CD4-positive, alpha-beta memory T cell (primary cell): ENCODE measurements at places on chromosomes 13 and 19.

- DNase-seq = peak; percentile 89
- no peaks in the 10 kb centered on the region for H3K36me3 ChIP-seq
- peaks cover 72% of the 10 kb centered on the region for H3K4me1 ChIP-seq
- H3K27me3 ChIP-seq = no peaks in the 10 kb centered on the region
Observed at GRCh38 chr13:46179491-46179908, 2.5 kb downstream of the LCP1 start.

DNA sequence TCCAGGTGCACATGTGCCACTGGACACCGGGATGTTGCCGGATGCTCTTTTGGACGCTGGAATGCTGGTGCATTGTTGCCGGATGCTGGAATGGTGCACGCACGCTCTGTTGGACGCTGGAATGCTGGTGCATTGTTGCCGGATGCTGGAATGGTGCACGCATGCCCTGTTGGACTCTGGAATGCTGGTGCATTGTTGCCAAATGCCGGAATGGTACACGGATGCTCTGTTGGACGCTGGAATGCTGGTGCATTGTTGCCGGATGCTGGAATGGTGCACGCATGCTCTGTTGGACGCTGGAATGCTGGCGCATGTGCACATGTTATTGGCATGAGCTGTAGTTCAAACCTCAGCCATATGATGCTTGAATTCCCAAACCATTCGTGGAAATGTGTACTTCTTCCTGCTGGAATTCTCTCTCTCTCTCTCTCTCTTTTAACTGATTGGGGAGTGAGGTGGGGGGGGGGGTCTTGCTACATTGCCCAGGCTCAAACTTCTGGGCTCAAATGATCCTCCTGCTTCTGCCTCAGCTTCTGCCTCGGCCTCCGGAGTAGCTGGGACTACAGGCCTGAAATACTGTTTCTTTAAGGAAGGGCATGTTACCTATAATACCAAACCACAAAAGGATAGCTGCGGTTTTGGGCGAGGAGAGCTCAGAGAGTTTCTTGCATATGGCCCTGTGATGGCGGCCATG, 1.2 kb upstream of the MCF2L start:
- H3K4me3 ChIP-seq = peak overlapping the region; percentile 11
- no peaks in the 10 kb centered on the region for H3K27me3 ChIP-seq
- DNase-seq = no peak
- no peaks in the 10 kb centered on the region for H3K36me3 ChIP-seq
- peaks cover 18% of the 10 kb centered on the region for H3K4me1 ChIP-seq

DNA sequence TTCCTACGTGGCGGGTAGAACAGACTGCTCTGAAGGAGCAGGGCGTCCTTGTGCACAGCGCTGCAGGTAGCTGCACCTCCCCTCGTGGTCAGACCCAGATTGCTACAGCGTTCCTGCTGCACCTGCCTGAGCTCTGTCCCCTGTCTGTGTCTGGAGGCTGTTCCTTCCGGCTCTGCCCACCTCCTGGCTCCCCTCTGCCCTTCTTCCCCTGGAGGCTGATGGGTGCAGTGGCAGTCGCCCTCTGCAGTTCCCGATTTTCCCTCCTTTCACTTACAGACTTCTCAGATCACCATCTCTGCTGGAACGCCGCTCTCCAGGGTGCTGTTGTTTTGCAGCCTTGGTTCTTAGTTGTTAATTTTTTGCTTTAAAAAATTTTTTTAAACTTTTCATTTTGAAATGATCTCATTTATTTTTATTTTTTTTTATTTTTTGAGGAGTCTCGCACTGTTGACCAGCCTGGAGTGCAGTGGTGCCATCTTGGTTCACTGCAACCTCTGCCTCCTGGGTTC, 53.6 kb downstream of the SMARCA4 start:
- no peak for DNase-seq
- peaks cover 76% of the 10 kb centered on the region for H3K36me3 ChIP-seq
- no peaks in the 10 kb centered on the region for H3K27me3 ChIP-seq
- no peak overlapping the region for H3K27ac ChIP-seq
- H3K4me3 ChIP-seq = no peak overlapping the region

DNA sequence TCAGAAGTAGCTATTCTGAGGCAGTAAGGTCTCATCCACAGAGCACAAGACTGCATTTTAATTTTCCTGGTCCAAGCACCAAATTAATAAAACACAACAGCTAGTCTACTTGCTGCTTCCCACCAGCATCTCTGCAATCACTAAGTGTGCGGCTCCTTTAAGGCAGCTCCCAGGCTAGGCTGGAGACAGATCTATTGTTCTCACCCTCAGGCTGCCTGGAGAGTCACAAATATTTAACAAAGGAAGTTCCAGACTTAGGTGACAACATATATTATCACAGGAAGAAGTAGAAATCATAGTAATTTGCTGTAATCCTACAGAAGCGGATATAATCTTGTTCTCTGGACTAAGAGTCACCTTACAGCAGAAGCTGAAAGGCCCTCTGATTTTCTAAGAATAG, 2.2 kb upstream of the EID2 start:
- H3K36me3 ChIP-seq = no peaks in the 10 kb centered on the region
- H3K27ac ChIP-seq = no peak overlapping the region
- no peak overlapping the region for H3K4me3 ChIP-seq
- DNase-seq = no peak

DNA sequence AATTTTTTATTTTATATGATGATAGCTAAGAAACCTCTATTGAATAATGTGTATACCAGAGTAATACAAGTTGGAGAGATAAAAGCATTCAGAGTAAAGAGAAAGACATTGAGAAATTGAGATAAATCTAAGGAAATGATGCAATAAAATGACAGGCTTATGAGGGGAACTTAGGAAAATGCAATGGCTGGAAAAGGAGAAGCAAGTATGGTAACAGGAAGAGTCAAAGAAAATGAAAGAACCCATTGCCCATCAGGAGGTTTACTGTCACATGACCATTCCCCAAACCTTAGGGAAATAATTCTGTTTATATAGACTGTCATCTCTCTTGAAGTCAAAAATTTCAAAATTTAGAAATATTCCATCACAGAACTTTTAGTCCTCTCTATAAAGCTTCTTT, 808.0 kb upstream of the PRR20A start:
- no peak overlapping the region for H3K27ac ChIP-seq
- H3K4me1 ChIP-seq = no peaks in the 10 kb centered on the region
- no peak for DNase-seq
- H3K27me3 ChIP-seq = no peaks in the 10 kb centered on the region

DNA sequence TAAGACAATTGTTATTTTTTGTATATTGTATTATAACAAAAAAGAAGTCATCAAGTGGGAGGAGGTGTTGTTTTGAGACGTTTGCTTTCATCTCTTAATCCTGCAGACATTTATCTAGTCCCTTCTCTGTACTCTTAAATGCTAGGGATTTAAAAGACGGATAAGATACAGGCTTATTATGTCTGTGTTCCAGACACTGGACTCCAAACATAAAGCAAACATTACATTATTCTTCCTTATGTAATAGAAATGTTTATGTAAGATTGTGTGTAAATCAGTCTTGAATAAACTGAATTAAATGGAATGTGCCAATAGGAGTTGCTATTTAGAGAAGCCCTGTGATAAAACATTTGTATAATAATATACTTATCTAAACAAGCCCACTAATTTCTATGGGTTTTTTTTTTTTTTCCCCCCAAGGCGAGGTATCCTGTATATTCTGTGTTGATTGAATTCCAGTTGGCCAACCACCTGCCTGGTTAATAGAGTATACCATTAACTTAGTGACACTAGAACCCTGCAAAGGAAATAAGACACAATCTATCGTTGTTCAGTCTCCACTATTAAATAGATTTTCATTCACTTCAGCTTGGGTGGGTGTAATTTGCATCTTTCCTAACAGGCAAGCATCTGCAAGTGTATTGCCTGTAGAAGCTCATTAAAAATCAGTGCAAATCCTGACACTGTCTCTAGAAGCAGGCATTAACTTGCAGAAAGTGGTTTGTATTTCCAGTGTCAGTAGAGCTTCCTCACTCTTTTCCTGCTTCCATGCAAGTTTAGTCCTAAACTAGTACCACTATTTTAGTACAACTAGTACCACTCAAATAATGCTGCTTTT, 69.0 kb downstream of the LRCH1 start:
- no peaks in the 10 kb centered on the region for H3K36me3 ChIP-seq
- H3K4me3 ChIP-seq = no peak overlapping the region
- no peaks in the 10 kb centered on the region for H3K27me3 ChIP-seq
- H3K4me1 ChIP-seq = peaks cover 18% of the 10 kb centered on the region
- no peak overlapping the region for H3K27ac ChIP-seq

DNA sequence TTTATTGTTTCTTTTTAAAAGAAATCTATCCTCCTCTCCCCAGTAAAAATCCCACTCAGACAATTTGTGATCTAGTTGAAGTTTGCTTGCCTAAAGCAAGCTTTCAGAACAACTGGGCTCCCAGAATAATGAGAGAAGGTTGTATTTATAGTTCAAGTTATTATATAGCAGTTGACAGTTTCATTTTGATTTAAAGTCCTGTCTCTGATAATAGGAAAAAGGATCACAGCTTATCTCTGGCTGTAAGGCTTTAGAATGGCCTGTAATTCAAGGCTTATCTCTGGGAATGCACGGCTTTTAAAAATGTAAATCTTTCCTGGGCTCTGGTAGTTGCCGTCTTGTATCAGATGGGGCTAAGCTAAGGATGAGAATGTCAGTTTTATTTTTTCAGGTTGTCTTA, 123.3 kb upstream of the TMTC4 start:
- H3K27me3 ChIP-seq = no peaks in the 10 kb centered on the region
- no peaks in the 10 kb centered on the region for H3K36me3 ChIP-seq
- DNase-seq = no peak
- no peak overlapping the region for H3K4me3 ChIP-seq
- H3K4me1 ChIP-seq = no peaks in the 10 kb centered on the region

- H3K27ac ChIP-seq = no peak overlapping the region
- no peaks in the 10 kb centered on the region for H3K27me3 ChIP-seq
Observed at GRCh38 chr19:15247107-15248014, 15.1 kb upstream of the EPHX3 start.

DNA sequence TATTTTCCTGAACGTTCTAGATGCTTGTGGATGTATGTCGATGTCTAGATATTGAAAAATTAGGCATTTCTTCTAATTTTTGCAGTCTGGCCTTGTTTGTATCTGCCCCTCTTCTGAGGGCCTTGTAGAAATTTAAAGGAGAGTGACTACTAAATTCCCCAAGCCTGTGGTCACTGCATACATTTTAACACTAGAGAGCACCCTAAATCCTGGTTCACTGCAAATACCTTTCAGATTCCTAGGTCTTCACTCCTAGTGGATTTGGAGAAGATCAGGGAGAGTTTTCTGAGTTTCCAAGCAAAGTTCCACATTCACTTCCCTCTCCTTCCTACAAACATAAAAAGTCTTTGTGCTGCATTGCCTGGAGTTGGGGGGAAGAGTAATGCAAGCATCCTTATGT, 1272.5 kb downstream of the OLFM4 start:
- DNase-seq = no peak
- H3K4me3 ChIP-seq = no peak overlapping the region
- H3K27ac ChIP-seq = no peak overlapping the region

DNA sequence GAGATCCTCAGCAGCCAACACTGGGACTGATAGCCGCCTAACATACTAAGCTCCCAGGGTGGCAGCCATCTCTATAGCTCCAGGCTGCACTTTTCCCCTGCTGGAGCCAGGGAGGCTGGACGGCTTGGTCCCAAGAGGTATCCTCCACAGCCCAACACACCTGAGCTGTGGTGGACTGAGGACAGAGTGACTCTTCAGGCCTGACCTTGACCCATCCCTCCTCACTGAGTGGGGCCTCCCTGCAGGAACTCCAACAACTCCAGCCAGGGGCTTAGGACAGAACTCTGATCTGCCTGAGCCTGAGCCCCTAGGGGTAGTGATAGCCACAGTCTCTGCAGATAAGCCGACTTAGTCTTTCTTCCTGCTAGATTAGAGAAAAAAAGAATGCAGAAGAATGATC, 958.1 kb upstream of the PRR20A start:
- H3K36me3 ChIP-seq = no peaks in the 10 kb centered on the region
- no peak for DNase-seq
- H3K27ac ChIP-seq = no peak overlapping the region
- H3K4me3 ChIP-seq = no peak overlapping the region

DNA sequence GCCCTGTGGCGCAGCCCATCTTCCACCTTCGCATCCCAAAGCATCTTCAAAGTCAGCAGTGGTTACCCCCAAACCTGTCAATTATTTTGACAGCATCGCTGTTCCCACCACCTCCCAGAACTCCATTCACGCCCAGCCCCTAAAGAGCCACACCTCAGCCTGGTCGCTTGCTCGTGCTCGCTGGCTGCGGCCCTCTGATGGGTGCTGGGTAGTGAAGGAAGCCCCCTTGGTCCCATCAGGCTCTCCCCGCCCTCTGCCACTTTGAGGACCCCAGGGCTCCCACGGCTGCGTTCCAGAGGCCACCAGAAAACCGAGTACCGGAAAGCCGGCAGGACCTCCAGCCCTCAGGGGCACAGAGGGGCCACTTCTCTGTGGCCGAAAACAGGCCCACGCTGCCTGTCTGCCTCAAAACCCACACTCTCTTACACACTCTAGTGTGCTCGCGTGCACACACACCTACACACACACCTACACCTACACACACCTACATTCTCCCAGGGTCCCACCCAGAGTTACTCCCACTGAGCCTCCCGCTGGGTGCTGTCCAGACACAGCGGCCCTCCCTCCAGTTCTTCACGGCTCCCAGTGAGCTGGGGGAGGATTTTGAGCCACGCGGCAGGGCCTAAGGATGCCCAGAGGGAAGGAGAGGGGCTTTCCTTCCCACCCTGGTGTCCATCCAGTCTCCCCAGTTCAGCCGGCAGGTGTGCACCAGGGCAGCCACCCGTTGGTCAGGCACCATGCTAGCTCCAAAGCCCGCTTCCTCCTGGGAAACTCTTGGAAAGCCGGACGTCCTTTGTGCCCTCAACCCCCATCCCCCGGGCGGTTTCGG, 1.9 kb downstream of the VSTM2B start:
- peaks cover 25% of the 10 kb centered on the region for H3K4me1 ChIP-seq
- peaks cover 4% of the 10 kb centered on the region for H3K27me3 ChIP-seq
- no peak for DNase-seq
- no peak overlapping the region for H3K27ac ChIP-seq

GRCh38 chr13:75326173-75327134, 155.5 kb downstream of the TBC1D4 start:
- H3K4me1 ChIP-seq = peaks cover 33% of the 10 kb centered on the region
- peak overlapping the region; percentile 82 for H3K4me3 ChIP-seq
- H3K27me3 ChIP-seq = no peaks in the 10 kb centered on the region
- no peaks in the 10 kb centered on the region for H3K36me3 ChIP-seq

GRCh38 chr19:38262585-38263268, 1.6 kb upstream of the SPINT2 start:
- peaks cover 21% of the 10 kb centered on the region for H3K4me1 ChIP-seq
- H3K27me3 ChIP-seq = no peaks in the 10 kb centered on the region
- no peak for DNase-seq
- H3K27ac ChIP-seq = no peak overlapping the region
- no peak overlapping the region for H3K4me3 ChIP-seq

- H3K36me3 ChIP-seq = no peaks in the 10 kb centered on the region
- no peaks in the 10 kb centered on the region for H3K27me3 ChIP-seq
- no peak for DNase-seq
- H3K27ac ChIP-seq = no peak overlapping the region
Observed at GRCh38 chr19:43152214-43152613, 34.1 kb downstream of the PSG5 start.

- H3K36me3 ChIP-seq = peaks cover 92% of the 10 kb centered on the region
- no peak overlapping the region for H3K4me3 ChIP-seq
- no peak for DNase-seq
- no peaks in the 10 kb centered on the region for H3K4me1 ChIP-seq
- no peak overlapping the region for H3K27ac ChIP-seq
Observed at GRCh38 chr13:114022876-114023275, 49.0 kb upstream of the C13orf46 start.
